NCI-H1930 (cell line): ENCODE measurements at places on chromosomes 11 and 22.

DNA sequence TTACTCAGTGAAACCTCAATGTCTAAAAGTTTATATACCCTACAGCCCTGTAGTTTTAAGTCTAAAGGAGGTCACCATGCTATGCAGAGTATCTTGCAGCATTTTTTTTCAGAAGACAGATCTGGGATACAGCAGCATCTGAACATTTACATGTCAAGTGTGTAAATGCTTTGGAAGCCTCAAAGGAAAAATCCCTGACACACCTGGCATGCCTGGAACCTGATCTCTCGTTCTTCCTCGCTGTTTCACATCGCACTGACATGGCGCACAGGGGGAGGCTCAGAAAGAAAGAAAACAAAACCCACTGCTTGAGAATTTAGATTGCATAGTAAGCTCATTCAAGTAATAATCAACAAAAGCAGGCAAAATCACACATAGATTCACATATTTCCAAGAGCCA is 31.0 kb downstream of the PAX6 start:
- DNase-seq, result no peak

GRCh38 chr11:86174101-86175046 is 70.2 kb upstream of the EED start:
- no peak for DNase-seq

DNA sequence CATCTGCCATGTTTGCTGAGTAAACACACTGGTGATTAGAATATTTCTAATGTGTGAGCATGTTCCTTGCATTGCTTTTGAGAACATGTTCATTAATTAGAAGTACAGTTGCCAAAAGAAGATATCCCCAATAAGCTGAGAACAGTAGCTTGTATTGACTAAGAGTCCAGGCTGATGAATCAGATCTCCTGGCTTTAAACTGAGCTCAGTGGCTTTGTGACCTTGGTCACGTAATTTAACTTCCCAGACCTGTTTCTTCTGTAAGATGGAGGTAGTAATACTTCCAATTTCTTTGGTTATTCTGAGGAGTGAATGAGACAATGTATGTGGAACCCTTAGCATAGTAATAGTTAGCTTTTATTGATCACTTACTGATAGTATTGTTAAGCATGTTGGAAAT is 61.9 kb downstream of the CYB5R2 start:
- DNase-seq, result no peak

- no peak for DNase-seq
These were observed 11.8 kb downstream of the SWAP70 start for GRCh38 chr11:9675691-9676090.

GRCh38 chr11:66124564-66124963 is 54.5 kb downstream of the PACS1 start:
- DNase-seq, result no peak

- DNase-seq, result no peak
These were observed 7.9 kb upstream of the PDXP start for GRCh38 chr22:37650463-37651136.

DNA sequence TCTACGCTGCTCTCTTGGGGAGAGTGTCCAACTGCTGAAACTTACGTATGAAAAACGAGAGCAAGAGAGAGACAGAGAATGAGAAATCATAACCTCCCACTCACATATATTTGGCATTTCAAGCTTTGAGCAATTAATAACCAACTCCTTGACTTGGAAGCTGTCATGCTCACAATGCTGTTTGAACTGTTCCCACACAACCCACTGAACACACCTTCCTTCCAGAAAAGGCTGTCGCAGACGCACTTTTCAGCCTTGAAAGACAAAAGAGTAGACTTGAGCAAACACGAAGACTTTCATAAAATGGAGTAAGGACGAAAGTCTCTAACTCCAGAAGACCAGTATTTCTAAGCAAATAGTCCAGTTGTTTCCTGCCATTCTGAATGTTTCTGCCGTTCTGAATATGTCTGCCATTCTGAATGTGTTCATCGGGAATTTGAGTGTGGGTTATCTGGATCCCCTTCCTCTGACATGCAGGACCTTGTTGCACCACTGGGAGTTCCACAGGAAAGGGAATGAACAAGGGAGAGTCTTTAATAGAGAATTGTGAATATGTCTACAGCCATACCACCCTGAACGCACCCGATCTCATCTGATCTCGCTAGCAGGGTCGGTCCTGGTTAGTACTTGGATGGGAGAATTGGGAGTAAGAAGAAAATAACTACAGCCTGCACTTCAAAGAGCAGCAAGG is 86.2 kb upstream of the BARX2 start:
- DNase-seq, result no peak
